ENCODE measurements at places on chromosomes 3 and 15.
A peak's percentile ranks its signal among the peaks of the same experiment; 100 is the strongest.

GRCh38 chr3:121096953-121097352 is 188.9 kb downstream of the STXBP5L start:
- DNase-seq = no peak

DNA sequence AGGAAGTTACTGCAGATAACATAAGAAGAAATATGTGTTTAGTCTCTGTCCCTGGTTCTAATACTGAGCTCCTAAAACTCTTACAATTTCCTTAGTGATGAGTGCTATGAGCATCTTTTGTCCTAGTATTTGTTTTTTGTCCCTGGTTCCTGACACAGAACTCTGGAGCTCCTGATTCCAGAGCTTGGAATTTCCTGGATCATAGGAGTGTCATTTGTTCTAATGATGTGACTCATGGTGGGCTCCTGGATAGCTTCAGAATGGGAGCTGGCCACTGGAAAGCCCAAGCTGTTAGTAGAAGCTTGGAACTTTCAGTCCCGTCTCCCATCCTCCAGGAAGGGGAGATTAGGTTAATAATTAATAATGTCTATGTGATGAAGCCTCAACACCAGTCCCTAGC is 98.2 kb downstream of the CNTN6 start:
- DNase-seq = no peak

DNA sequence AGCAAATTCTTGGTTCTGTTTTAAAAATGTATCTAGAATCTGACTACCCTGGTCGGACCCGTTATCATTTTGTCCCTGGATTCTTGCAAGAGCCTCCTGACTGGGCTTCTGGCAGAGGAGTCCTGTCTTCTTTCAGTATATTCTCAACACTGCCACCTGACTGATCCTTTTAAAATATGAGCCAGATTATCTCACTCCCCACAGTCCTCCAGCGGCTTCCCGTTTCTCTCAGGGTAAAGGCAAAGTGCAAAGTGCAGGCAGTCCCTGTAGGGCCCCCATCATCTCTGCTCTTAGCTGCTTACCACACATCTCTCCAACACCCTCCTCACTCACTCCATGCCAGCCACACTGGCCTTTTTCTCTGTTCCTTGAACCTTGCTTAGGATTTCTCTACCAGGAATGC is 28.4 kb downstream of the CRTC3 start:
- peak; percentile 82 for DNase-seq

DNA sequence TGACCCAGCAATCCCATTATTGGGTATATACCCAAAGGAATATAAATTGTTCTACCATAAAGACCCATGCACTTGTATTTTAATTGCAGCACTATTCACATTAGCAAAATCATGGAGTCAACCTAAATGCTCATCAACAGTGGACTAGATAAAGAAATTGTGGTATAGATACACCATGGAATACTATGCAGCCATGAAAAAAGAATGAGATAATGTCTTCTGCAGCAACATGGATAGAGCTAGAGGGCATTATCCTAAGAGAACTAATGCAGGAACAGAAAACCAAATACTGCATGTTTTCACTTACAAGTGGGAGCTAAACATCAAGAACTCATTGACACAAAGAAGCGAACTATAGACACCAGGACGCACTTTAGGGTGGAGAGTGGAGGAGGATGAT is 466.7 kb downstream of the MECOM start:
- no peak for DNase-seq

DNA sequence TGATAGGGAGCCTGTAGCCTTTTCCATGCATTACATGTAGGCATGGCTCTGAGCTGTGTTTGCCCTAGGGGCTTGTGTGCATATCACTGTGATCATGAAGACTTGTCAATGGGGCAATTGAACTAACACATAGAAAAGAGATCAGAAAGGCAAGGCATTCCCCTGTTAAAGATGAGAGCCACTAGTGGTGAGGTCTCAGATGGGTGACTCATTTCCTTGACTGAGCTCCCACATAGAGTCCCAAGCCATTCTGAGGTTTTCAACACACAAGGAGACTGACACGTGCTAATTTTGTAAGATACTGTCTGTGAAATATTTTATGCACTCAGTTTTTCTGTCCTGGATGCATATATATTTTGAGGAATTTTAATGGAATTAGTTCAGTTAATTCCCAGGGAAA is 53.8 kb downstream of the SAMMSON start:
- no peak for DNase-seq

- no peak for DNase-seq
Measured at GRCh38 chr15:87877114-87877810, 379.3 kb downstream of the NTRK3 start.

DNA sequence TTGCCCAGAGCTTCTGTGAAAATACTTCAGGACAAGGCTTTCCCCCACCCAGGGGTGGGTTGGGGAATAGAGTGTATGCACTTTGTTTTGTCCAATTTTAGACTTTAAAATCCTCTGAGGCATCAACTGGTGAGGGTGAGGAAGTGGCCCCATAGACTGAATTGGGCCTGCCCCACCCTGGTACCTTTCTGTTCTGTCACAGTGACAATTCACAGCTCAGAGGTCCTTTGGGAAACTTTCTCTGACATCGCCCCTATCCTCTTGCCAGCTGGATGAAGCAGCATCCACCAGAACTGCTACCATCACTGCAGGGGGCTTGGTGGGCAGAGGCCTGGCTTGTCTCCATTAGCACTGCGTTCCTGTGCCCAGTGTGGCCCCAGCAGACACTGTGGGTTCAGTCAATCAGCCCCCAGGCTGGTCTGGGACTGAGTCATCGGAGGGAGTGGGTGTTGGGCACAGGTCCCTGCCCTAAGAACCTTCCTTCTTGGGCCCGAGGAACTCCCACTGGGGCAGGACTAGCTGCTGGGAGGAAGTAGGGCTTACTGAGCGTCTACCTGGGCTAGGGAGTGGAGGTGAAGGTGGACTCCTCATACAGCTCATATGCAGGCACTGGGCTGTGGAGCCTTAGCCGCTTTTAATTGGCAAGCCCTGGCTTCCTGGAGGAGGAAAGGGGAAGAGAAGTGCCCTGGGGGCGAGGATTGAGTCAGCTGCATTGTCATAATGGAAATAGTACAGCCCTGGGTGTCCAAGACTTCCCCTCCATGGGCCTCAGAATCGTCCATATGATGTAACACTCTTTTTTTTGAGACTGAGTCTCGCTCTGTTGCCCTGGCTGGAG is 1.5 kb upstream of the PPM1M start:
- DNase-seq = peak; percentile 53

- no peak for DNase-seq
Measured at GRCh38 chr3:3998140-3998922, 199.1 kb downstream of the LRRN1 start.

DNA sequence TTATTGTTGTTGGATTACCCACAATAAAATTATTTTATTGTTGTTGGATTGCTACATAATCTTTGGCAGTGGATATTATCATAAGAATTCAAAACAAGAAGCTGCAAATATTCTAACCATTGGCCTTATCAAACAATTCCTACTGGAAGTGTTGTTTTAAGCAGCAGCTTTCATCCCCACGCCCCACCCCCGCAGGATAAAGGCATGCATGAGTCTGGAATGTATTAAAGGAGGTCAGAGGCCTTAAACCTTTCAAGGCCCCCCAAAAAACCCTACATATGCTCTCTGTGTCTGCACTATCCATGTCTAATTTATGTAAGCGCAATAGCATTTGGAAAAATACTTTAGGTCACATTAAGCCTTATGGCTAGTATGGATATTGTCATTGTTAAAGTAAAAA is 23.1 kb downstream of the P3H2 start:
- no peak for DNase-seq

DNA sequence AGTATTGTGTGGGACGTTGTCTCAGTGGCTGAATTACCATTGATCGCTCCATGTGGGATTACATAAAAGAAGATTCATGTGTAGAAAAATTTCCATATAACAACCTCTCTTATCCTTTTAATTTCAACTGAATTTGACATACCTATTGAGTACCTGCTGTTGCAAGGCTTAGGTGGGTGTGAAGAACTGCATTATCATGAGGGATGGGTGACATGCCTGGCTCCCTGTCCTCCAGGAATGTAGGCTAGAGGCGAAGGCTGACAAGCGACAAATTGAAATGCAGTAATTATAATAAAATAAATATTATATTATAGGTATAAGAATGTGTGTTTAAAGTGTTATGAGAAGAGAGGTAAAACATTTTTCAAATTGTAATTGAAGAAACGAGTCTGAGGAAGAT is 52.7 kb upstream of the SPESP1 start:
- DNase-seq = no peak

DNA sequence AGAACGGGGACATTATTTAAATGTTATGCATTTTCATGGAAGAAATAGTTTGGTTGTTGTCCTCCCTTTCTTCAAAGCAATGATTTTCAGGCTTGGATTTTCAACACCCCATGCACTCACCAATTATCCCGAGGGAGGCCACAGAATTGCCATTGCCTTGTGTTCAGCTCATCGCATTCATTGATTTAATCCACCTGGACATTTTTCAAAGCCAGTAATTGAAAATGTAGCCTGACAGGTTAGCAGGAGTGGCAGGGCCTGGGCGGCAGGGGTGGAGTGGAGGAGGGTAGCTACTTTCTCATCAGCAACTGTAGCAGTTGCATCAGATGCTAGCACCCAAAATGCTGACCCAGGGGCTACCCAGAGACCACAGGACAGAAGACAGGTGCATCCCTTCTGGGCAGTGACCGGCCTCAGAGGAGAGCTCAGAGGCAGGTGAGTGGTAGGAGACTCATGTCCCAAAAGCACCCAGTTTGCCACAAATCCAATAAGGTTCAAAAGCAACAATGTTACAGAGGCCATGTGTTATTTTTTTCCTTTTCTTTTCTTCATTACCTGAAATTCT is 242.4 kb downstream of the CD47 start:
- no peak for DNase-seq

GRCh38 chr15:73879426-73879825 is 6.1 kb downstream of the TBC1D21 start:
- peak; percentile 4 for DNase-seq

DNA sequence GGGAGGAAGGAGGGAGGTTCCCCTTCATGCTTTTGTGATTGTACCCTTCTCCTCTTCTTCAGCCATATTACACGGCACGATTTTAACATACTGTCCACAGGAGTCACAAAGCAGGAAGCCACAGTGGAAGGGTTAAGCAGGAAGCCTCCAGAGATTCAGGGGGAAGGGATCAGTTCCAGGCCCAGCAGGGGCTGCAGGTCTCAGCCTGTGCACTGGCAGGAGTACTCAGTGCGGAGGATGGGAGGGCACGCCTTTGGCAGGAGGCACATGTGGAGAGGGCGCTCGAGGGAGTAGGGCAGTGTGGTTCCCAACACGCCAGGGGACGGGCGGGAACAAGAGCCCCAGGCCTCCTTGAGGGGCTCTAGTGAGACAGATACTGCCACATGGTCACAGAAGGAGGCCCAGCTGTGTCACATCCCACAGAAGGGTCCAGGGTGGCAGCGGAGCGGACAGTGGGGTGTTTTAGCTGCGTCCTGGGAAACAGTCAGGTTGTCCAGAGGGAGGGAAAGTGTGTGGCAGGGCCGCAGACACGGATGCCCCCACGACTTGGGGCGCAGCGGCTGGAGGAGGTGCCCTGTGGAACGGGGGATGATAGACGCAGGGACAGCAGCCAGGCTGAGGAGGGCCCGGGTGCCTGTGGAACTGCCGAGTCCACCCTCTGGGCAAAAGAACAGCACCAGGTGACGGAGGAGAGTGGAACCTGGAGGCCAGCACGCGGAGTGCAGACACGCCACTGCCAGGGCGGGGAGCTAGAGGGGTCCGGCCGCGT is 77.5 kb downstream of the CHSY1 start:
- no peak for DNase-seq

GRCh38 chr3:36969540-36970432 is 23.1 kb downstream of the EPM2AIP1 start:
- DNase-seq = no peak

GRCh38 chr15:35559683-35560082 is 13.7 kb upstream of the DPH6 start:
- no peak for DNase-seq

- no peak for DNase-seq
Measured at GRCh38 chr3:149494022-149494758, 19.7 kb downstream of the TM4SF4 start.

- no peak for DNase-seq
Measured at GRCh38 chr3:112389961-112390360, 57.0 kb downstream of the CD200 start.

- DNase-seq = no peak
Measured at GRCh38 chr3:113269661-113270060, 58.3 kb downstream of the BOC start.

- no peak for DNase-seq
Measured at GRCh38 chr15:71654720-71655174, 155.6 kb upstream of the NR2E3 start.

DNA sequence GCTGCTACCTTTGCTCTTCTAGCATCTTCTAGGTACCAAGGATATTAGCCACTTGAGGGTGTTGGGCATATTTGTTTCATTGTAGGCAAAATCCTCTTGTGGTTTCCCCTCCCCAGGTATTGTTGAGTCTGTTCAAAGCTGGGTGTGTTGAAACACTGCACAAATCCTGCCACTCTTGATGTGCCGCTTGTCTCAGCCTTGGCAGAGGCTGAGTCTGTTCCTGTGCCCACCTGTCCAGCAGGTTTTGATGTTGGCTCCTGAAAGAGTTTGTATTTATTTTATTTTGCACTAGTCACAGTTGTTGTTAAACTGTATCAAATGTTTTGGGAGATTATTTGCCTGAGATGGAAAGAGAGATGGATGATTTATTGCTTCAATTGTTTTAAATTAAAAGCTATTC is 136.2 kb downstream of the USP13 start:
- DNase-seq = no peak

DNA sequence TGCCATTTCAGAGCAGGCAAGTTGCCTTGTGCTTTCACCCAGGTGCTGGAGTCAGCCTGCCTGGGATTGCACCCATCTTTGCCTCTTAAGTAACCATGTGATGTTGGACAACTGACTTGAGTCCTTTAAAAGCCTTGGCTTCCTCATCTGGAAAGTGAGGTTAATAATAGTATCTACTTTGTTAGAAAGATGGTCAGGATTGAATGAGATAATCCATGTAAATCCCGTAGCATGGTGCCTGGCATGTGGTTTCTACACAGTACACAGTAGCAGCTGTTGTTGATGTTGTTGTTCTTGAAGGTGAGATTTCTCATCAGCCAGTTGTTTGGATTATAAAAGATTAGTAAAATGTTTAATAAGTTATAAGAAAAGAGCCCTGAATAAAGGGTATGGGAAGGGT is 48.8 kb downstream of the PSMD6 start:
- no peak for DNase-seq

All from left lobe of liver (tissue), 2 donors.